ENCODE measurements at places on chromosomes 16 and 17. TPM values are rescaled to one million over a fixed set of nuclear protein-coding genes. Genes with fewer than 3 reads are reported as not detected.

DNA sequence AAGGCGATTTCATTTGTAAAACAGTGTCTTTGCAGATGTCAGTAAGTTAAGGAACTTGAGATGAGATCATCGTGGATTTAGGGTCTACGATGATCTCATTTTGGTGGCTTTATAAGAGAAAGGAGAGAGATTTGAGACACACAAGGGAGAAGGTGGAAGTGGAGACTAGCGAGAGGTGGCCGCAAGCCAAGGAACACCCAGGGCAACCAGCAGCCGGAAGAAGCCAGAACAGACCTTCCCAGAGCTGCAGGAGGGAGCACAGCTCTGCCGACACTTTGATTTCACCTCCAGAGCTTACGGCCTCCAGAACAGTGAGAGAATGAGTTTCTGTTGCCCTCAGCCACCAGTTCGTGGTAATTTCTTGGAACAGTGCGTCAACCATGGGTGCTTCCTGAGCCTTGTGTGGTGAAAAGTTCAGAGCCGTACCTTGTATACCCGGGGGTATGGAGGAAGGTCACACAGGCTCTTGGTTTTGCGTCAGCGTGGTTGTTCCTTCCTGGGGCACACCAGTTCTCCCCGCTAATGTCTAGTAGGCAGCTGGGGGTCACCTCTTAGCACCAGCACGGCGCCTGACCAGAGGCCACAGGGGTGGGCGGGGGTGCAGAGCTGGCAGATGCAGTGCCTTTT, 12.9 kb upstream of the SEC14L1 start:
- no peak for DNase-seq

The CHST4 gene
- polyA plus RNA-seq, result 0.27 TPM

DNA sequence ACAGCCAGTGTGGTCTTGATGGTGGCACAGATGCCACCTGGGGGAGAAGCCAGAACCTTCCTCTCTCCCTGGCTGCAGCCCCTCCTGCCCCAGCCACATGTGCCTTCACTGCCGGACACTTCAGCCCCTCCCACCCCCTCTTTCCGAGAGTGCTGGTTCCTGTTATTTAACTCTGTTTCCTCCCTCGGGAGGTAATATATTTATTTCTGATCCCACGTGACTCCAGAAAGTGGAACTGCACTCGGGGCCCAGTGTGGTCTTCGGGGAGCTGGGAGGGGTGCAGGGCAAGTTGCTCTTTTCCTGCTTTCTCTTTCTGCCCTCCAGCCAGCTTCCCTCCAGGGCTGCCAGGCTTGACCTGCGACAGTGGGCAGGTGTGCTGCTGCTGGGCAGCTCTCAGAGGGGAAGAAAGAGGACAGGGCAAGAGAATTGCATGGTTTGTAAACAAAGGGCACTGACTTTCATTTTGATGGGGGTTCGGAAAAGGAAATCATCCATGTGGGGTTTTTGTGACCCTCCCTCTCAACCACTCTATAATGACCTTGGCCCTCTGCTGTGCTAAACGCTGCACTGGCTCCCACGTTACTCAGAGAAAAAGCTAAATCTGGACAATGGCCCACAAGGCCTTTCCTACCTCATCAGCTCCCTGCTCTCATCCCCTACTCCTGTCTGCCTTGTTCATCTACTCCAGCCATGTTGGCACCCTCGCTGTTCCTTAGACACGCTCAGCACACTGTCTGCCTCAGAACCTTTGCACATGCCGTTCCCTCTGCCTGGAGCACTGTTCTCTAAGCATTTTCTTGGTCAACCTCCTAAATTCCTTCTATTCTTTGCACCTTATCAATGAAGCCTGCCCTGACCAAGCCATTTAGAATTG, 8.2 kb upstream of the CIITA start:
- DNase-seq, result no peak

The C17orf100 gene
- 12.4 TPM for polyA plus RNA-seq

DNA sequence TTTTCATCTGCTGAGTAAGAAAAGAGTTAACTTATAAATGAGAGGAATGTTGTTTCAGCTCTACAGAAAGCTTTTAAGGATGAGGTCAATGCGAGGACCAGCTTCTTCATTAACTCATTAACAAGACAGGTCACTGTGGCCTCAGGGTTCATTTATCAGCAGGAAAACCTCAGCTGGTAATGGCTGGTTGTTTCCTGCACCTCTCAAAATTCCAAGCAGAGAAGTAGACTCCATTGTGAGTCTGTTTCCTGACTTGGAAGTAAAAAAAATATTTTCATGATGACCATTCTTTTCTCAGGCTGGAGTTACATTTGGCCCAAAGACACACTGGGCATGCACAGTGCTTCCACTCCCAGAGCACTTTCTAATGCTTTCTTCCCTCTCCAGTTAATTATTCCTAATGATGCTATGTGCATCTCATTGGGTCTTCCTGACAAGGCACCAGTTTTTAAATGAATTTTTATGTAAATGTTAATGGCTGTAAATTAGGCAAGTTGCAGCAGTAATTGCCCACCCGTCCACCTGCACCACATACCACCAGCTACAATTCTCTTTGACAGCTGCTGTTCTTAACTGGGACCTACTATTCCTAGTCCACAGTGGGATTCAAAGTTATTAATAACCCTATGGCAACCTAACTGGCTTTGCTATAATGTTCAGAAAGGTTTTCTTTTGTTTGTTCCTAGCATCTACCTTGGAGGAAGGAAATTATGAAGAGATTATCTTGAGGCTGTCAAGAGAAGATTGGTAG, 89.5 kb upstream of the BCAR1 start:
- DNase-seq, result no peak

The THUMPD1 gene
- polyA plus RNA-seq, result 81.7 TPM

GRCh38 chr16:69494991-69495392, 70.6 kb downstream of the CYB5B start:
- DNase-seq, result no peak

The PRSS8 gene
- polyA plus RNA-seq, result 77.2 TPM

DNA sequence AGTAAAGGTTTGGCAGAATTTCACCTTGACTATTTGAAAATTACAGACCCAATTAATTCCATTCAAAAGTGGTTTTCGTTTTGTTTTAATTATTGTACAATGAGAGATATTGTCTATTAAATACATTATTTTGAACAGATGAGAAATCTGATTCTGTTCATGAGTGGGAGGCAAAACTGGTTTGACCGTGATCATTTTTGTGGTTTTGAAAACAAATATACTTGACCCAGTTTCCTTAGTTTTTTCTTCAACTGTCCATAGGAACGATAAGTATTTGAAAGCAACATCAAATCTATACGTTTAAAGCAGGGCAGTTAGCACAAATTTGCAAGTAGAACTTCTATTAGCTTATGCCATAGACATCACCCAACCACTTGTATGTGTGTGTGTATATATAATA, 72.6 kb downstream of the CDK12 start:
- no peak for DNase-seq

The P2RX1 gene
- polyA plus RNA-seq, result 1.5 TPM

The NT5M gene
- 7.6 TPM for polyA plus RNA-seq

- DNase-seq, result no peak
Observed at GRCh38 chr17:61662186-61662585, 71.2 kb upstream of the NACA2 start.

GRCh38 chr16:56399486-56399885, 25.9 kb downstream of the AMFR start:
- DNase-seq, result no peak

Measured in left renal cortex interstitium (tissue), 4 donors.